ENCODE measurements at places on chromosomes 6 and 20. TPM values are rescaled to one million over a fixed set of nuclear protein-coding genes. Genes with fewer than 3 reads are reported as not detected.

C6orf120 gene
- total RNA-seq: 22.2 TPM

SMPDL3A gene
- total RNA-seq: 0.68 TPM

FLRT3 gene
- 2.1 TPM for total RNA-seq

DHX16 gene
- total RNA-seq: 34.8 TPM

DNA sequence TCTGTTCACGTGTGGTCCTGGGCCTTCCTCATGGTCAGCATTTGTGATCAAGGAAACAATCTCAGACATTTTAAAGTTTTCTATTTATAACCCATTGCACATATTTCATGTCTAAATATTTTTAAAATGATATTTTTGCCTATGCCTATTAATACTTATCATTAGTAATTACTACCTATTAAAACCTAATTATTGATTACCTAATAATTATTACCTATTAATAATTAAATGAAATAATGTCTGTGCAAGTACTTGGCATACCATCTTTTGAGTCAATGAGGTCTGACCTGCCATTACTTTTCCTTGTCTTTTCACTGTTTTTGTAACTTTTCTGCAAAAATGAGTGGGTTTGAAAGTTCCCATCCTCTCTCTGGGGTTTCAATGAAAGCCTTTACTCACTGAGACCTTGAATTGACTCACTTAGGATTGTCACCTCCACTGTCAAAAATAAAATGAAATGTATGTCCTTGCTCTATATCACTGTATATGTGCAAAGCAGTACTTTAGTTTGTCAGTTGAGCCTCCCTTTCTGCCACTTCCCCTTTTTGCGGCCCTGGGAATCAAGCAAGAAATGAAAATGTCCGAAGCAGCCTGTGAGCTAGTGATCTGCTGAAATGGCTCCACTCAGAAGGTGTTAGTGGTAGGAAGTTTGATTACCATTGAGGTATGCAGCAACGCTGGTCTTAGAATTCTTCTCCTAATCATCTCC, 87.8 kb downstream of the L3MBTL3 start:
- H3K4me1 ChIP-seq: no peaks in the 10 kb centered on the region
- no peaks in the 10 kb centered on the region for H3K27me3 ChIP-seq
- peaks cover 10% of the 10 kb centered on the region for H3K36me3 ChIP-seq
- H3K27ac ChIP-seq: no peak overlapping the region
- no peak for DNase-seq

DNA sequence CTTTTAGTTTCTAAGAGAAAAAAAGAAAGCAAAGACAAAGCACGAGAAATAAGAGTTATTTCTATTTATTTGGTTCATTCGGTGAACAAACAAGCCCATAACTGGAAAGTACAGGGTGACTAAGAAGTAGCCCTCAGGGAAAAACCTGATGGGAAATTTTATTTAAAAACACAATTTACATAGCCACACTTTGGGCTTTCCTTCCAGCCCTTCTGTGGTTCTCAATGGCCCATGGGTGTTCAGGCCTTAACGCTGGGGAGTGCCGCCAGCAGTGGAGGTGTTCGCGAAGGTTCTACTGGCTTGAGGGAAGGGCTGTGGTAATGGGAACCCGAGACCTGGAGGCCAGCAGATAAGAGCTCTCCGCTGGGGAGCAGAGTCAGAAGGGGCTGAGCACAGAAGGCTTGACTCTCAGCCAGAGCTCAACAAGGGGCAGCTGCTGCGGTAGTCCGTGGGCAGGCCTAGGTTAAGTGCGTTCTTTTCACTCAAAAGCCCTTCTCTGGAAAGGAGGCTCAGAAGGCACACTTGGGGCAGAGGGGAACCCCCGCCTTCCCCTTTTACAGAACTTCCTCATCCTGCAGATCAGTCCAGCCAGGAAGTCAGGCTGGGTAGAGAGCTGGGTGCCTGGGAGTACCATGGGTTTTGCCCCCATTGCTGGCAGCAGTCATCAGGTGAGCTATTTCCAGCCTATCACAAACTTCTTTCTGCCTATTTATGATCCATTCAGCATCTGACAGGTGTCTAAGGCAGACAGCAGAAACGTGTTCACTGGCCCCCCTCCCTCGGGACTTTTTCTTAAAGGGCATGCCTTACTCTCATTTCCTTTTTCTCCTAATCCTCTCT, 8.8 kb upstream of the CD83 start:
- no peaks in the 10 kb centered on the region for H3K4me1 ChIP-seq
- H3K4me3 ChIP-seq: no peak overlapping the region
- H3K36me3 ChIP-seq: peaks cover 21% of the 10 kb centered on the region
- DNase-seq: no peak
- no peaks in the 10 kb centered on the region for H3K27me3 ChIP-seq

- no peak for DNase-seq
- no peak overlapping the region for H3K27ac ChIP-seq
- H3K27me3 ChIP-seq: no peaks in the 10 kb centered on the region
- H3K4me3 ChIP-seq: no peak overlapping the region
- peaks cover 2% of the 10 kb centered on the region for H3K4me1 ChIP-seq
Measured at GRCh38 chr6:16697437-16698161, 63.7 kb downstream of the ATXN1 start.

DNA sequence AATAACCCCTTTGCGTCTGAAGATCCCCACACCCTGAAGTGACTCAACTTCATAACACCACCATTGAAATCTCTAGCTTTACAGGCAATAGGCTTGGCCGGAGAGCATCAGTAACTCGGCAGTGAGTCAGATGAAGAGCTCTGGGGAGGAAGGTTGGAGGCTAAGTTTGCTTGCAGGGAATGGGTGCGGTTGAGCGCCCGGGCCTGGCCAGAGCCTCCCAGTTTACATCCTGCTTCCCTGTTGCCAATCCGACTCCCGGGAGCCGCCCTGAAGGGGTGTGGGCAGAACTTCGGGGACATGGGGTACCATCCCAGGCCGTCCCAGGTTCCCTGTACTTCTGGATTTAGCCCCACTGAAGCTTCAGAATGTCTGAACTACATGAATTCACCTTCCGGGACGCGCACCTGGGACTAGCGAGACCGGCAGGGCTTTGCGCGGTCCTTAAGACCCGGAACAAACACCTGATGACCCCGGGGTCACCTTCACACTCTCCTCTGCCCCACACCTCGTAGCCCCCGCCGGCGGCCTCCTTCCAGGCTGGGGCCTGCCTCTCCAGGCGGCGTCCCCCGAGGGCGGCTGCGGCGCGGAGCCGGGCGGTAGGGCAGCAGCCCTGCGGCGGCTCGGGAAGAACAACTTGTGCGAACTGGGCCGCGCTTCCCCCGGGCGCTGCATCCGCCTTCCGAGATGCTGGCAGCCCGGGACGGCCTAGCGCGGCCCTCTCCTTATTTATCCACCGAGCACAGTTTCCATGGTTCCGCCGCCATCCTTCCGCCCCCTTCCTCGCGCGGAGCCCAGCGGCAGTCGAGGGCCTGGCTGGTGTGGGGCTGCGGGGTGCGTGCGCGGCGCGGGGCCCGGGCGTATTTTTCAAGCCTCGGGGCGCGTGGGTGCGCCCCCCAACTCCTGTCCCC, 56.6 kb upstream of the RREB1 start:
- H3K36me3 ChIP-seq: no peaks in the 10 kb centered on the region
- DNase-seq: peak; percentile 70
- no peaks in the 10 kb centered on the region for H3K4me1 ChIP-seq
- no peaks in the 10 kb centered on the region for H3K27me3 ChIP-seq

DNA sequence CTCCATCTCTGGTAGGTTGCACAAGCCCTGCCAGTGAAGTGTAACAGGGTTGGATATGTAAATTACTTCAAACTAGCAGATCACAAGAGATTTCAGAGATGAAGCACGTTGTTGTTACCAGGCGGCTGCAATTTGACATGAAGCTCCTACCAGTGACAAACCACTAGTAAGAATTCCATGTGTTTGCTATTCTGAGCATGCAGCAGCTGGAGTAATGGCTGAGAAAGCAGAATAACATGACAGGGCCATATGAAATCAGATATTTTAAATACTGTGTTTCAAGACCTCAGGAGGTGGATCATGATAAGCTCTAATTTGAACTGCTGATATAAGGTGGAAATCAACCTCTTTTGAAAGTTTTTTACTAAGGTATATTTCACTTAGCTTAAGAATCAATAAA, 11.4 kb downstream of the RIN2 start:
- H3K4me3 ChIP-seq: no peak overlapping the region
- no peak overlapping the region for H3K27ac ChIP-seq
- H3K4me1 ChIP-seq: peaks cover under 1% of the 10 kb centered on the region
- no peak for DNase-seq
- H3K27me3 ChIP-seq: no peaks in the 10 kb centered on the region

DNA sequence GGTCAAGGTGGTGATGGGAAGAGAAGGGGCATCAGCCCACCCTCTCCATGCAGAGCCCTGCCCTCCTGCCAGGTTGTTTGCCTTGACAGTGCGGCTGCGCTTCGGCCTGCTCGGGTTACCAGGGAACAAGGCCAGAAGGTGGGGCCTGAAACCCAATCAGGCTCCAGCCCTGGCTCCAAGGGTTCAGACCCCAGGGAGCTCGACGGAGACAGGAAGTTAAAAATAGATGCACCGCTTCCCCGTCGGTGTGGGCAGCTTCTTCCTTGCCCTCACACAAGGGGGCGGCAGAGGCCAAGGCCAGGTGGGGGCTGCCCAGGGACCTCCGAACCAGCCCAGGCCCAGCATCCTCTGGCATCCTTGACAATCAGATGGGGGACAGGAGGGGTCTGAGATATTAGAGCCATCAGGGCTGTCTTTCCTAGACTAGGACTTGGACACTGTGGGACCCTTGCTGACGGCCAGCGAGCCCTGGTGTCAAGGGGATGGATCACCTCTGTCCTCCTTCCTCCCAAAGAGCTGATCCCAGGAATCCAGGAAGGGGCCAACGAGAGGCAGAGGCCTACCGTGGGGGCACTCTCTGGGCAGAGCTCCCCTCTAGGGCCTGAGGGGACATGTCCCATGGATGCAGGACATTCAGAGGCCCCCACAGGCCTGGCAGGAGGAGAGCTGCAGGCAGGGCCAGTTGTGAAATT, 65.2 kb downstream of the RIPOR3 start:
- H3K4me1 ChIP-seq: no peaks in the 10 kb centered on the region
- no peak overlapping the region for H3K27ac ChIP-seq
- no peaks in the 10 kb centered on the region for H3K27me3 ChIP-seq
- no peak overlapping the region for H3K4me3 ChIP-seq
- H3K36me3 ChIP-seq: no peaks in the 10 kb centered on the region
- DNase-seq: peak; percentile 93

GRCh38 chr6:135722190-135722589, 129.3 kb upstream of the PDE7B start:
- no peak overlapping the region for H3K4me3 ChIP-seq
- DNase-seq: no peak
- no peaks in the 10 kb centered on the region for H3K27me3 ChIP-seq
- H3K4me1 ChIP-seq: no peaks in the 10 kb centered on the region
- peaks cover 4% of the 10 kb centered on the region for H3K36me3 ChIP-seq
- H3K27ac ChIP-seq: no peak overlapping the region

DNA sequence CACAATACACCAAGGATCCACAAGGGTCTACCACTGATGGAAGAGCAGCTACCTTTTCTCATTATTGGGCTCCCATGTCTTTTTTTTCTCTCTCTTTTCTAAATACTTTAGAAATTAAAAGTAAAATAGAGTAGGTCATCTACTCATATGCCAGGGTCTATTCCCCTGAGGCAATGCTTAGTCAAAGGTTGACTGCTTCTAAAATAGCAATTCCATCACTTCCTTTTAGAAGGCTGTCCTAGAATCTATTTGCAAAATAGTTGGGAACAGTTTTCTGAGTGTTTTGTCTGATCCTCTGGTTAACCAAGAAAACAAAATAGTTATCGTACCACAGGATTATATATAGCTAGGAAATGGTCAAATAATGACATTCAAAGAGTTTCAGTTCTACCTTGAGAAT, 174.1 kb downstream of the COL21A1 start:
- no peak overlapping the region for H3K4me3 ChIP-seq
- H3K27me3 ChIP-seq: no peaks in the 10 kb centered on the region
- H3K36me3 ChIP-seq: peaks cover 16% of the 10 kb centered on the region
- H3K4me1 ChIP-seq: no peaks in the 10 kb centered on the region
- H3K27ac ChIP-seq: no peak overlapping the region

- H3K27ac ChIP-seq: no peak overlapping the region
- peaks cover 24% of the 10 kb centered on the region for H3K36me3 ChIP-seq
- DNase-seq: no peak
- H3K4me3 ChIP-seq: no peak overlapping the region
Measured at GRCh38 chr6:2714111-2714895, 36.4 kb downstream of the MYLK4 start.

DNA sequence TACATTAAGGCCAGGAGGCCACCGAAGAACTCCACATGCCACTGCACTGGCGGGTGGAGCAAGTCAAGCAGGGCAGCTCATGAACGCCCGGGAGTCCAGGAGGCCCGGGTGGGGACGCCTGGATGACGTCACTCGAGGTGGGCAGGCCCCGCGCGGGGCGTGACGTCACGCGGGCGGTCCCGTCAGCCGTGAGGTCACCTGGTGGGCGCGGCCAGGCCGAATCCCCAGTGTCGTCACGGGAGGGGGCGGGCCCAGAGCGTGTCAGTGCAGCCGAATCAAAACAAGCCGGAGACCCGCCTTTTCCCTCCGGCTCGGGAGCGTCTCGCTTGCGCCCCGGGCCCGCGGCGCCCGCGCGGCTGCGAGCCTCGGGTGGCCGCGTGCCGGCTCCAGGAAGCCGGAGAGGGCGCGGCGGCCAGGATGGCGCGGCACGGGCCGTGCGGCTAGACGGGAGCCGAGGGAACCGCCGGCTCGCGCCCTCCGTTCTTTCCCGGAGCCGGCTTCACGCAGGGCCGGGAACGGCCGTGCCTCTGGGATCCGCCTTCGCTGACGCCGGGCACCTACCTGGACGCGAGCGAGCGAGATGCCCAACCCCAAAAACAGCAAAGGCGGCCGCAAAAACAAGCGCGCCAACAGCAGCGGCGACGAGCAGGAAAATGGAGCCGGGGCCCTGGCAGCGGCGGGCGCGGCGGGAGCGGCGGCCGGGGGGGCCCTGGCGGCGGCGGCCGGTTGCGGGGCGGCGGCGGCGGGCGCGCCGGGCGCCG, at the start of gene HECA:
TSS of gene HECA (plus strand) at position 264 of the 761 bp plus-strand sequence. CDS start at position 581, 317 bp downstream.
- H3K4me3 ChIP-seq: peak within 1 kb of the TSS; percentile 91
- peaks cover 2% of the 10 kb centered on the region for H3K36me3 ChIP-seq
- no peaks in the 10 kb centered on the region for H3K4me1 ChIP-seq
- peak; percentile 92 for DNase-seq

- H3K27ac ChIP-seq: no peak overlapping the region
- H3K36me3 ChIP-seq: peaks cover 16% of the 10 kb centered on the region
- no peak overlapping the region for H3K4me3 ChIP-seq
- H3K27me3 ChIP-seq: no peaks in the 10 kb centered on the region
- no peak for DNase-seq
Measured at GRCh38 chr6:158460602-158461169, 99.2 kb upstream of the TMEM181 start.

- no peak overlapping the region for H3K27ac ChIP-seq
- peak overlapping the region; percentile 81 for H3K4me3 ChIP-seq
- peaks cover 73% of the 10 kb centered on the region for H3K27me3 ChIP-seq
- H3K36me3 ChIP-seq: no peaks in the 10 kb centered on the region
- peaks cover 2% of the 10 kb centered on the region for H3K4me1 ChIP-seq
Measured at GRCh38 chr6:133891927-133892812, 3.3 kb downstream of the TCF21 start.
